T-helper 9 cell (primary cell): ENCODE measurements at places on chromosomes 13 and 19.

DNA sequence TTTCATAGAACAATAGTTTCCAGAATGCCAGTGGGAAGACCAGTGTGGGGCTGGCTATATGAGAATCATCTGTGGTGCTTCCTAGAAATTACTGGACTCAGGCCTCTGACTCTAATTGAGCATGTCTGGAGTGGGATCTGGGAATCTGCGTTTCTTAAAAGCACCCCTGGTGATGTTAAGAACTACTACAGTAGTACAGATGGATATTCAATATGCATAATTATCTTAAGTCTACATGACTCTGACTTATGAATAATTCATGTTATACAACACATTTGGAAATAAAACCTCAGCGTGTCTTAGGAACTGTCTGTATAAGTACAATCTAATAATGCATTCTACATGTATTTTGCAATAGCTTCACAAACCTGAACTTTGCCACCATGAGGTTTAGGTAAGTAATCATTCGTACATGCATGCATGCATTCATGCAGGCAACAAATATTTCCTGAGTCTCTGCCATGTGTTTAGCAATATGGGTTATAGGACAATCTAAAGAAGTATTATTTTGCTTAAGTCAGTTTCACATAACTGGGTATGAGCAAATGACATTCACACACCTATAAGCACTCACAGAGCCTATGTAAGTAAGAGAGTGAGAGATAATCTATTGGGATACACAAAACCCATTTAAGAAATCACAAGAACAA, 62.0 kb downstream of the EPSTI1 start:
- no peak for DNase-seq

- no peak for DNase-seq
Measured at GRCh38 chr13:90838317-90838960, 509.0 kb upstream of the MIR17HG start.

- no peak for DNase-seq
Measured at GRCh38 chr13:72229067-72229466, 362.1 kb upstream of the DACH1 start.

DNA sequence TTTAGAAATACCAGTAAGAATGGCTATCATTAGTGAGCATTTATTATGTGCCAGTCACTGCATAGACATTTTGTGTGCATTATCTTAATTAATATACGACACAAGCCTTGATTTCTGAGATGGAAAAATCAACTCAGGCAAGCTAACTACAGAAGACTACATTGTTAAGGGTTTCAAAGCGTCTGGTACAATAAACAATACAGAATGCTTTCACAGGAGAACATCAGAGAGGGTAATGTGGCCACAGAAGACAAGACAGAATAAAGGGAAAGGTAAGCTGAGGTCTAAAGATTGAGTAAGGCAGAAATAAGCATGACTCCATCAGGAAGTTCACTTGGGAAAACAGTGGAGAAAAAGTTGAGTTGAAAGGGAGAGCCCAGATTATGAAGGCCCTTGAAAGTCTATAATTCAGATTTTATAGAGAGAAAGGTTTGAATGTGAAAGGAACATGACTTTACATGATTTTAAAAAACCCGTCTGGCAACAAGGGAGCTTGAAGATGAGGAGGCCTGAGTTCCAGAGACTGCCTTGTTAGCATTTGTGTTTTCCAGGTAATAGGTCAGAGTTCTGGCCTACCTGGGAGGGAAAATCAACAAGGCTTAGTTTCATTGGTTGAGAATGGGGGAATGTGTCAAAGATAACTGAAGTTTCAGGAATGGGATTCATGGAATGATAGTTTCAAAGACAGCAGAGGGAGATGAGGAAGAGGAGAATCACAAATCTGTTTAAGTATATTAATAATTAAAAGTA, 1.8 kb upstream of the MBNL2 start:
- DNase-seq, result no peak

DNA sequence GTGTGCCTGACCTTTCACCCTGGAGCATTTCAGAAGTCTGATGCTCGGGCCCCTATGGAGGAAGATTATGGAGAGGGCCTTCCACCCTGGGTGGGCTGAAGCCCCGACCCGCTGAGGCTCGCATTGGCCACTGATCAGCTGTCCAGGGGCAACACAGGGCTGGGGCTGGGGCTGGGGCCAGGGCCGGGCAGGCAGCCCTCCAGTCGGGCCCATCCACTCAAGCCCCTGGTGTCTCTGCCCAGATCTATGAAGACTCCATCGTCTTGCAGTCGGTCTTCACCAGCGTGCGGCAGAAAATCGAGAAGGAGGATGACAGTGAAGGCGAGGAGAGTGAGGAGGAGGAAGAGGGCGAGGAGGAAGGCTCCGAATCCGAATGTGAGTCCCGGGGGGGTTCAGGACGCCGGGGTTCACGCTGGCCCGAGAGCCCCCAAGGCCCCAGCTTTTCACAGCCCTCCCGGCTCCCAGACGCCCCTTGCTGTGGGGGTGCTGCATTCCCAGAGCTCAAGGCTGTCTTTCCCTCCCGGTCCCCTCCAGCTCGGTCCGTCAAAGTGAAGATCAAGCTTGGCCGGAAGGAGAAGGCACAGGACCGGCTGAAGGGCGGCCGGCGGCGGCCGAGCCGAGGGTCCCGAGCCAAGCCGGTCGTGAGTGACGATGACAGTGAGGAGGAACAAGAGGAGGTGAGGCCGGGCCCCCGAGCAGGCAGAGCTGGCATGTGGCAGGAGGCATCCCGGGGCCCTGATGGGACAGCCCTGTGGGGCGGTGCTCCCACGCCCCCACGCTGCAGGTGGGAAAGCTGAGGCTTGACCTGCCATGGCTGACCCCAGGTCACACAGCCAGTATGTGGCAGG, 29.5 kb upstream of the LDLR start:
- no peak for DNase-seq

- no peak for DNase-seq
Measured at GRCh38 chr13:51687947-51688714, 103.9 kb downstream of the WDFY2 start.

- no peak for DNase-seq
Measured at GRCh38 chr19:30167206-30167868, 204.8 kb upstream of the ZNF536 start.

DNA sequence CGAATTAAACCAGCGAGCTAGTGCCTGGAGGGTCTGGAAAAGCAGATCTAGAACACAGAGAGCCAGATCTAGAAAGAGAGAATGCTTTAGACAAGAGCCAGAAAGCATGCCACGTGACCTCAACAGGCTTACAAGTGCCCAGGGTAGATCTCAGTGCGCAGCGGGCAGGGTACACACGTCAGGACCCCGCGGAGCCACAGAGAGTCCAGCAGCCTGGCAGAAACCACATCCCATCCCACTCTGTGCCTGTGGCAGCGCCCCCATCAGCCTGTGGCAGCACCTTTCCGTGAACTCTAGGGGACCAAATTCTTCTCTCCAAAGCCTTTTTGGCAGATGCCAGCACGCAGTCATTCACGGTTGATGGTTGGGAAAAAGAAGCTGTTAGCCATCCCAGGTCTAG, 5.9 kb downstream of the ARHGEF1 start:
- no peak for DNase-seq

GRCh38 chr13:57877601-57878000, 246.1 kb downstream of the PCDH17 start:
- no peak for DNase-seq

GRCh38 chr19:15198951-15199660, 1.7 kb downstream of the NOTCH3 start:
- DNase-seq, result no peak

- no peak for DNase-seq
Measured at GRCh38 chr13:76091076-76091475, 454.9 kb downstream of the LMO7 start.

- no peak for DNase-seq
Measured at GRCh38 chr19:51359294-51359693, 6.9 kb downstream of the ETFB start.

DNA sequence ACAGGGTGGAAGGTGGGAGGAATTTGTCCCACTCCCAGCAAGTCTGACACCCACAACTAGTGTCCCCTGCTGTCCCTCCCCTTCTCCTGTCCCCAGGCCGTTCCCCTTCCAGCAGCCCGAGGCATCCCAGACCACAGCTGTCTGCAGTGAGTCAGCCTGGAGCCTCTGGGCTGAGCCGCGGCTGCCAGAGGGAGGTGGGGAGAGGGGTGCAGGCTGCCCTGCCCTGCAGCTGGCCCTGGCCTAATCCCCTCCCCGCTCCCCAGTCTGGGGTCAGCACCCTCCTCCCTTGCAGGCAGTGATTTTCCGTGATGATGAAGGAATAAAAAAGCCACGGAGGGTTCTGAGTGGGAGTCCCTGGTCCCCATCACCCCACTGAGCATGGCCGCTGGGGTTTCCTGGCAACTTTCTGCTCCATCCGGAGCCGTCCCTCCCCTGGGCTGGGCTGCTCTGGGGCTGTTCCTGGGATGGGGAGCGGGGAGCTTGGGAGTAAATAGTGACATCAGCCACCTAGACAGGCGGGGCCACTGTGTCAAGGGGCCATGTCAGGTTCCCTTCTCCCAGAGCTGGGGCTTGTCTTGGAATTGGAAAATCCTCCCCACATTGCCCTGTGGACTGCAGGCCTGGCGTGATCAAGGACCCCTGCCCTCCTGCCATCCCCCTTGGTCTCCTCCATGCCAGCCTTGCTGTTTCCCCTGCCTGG, 16.8 kb downstream of the SPC24 start:
- no peak for DNase-seq

- no peak for DNase-seq
Measured at GRCh38 chr19:7415163-7415856, 66.6 kb downstream of the ARHGEF18 start.
